ENCODE measurements at places on chromosomes 2 and 18.

DNA sequence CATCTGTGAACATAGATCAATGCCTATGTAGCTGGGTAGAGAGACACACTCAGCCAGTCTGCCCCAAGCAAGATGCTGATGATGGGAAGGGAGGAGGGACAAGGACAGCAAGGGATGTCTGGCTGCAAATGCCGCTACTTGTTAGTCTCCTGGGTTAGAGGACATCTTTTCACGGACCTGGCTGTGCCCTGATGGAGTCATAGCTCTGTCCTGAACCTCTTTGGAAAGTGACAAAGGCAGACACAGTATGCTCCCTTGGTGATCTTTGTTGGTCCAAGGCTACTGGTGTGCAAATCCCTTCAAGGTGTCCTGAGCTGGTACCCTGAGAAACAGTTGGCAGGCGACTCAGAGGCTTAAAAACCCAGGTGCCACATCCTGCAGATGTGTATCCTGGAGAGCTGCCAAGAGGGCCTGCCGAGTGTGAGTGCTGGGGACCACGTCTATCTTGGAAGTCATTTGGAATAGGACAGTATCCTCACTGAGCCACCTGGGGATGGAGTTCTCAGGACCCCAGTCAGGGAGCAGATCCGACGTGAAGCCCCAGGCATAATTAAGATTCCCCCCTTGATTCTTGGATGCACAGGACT, 10.8 kb downstream of the FOSL2 start:
- no peak for DNase-seq

- DNase-seq, result no peak
Measured at GRCh38 chr2:159925975-159926374, 128.0 kb upstream of the CD302 start.

DNA sequence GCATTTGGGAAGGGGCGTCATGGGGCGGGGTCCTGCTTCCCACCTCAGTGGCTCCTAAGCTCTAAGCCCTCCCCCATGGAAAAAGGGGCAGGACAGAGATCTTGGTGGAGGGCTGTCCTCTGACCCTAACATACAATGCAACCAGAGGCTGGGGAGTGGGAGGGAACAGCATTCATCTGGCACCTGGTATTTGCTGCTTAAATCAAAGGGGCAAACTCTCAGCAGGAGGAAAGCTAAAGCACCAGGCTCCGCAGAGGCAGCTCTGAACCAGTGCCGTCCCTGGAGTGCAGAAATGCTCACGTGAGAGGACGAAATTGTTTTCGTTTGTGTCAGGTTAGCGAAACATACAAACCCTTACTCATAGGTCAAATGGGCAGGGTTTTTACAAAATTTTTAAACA, 92.7 kb upstream of the PXDN start:
- no peak for DNase-seq

GRCh38 chr2:176118601-176119339, 2.2 kb downstream of the HOXD10 start:
- DNase-seq, result no peak

GRCh38 chr2:12062053-12062395, 315.6 kb downstream of the LPIN1 start:
- no peak for DNase-seq

DNA sequence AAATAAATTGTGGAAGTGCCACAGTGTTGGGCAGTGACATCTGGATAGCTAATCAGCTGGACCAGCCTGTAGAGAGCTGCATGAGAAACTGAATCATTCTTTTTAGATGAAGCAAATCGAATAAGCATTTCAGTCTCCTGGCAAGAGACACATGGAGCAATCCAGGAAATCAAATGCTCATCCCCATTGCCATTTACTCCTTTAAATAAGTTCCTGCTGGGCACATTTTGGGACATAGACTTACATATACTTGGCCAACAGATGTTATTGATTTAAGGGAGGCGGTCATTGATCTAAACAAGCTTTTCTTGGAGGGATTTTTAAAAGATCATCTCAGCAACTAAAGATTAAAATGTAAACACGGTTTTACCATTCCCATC, 307.1 kb downstream of the STK39 start:
- DNase-seq, result no peak

All from activated T-helper 9 cell treated with anti-CD3 and anti-CD28 coated beads, Interleukin-2, amount 50 U/mL, for 16 hours (primary cell).